Astrocyte of the spinal cord (primary cell): ENCODE measurements at places on chromosomes 11 and 22.

GRCh38 chr11:68146704-68147474, 25.7 kb upstream of the CHKA start:
- DNase-seq: peak; percentile 24

DNA sequence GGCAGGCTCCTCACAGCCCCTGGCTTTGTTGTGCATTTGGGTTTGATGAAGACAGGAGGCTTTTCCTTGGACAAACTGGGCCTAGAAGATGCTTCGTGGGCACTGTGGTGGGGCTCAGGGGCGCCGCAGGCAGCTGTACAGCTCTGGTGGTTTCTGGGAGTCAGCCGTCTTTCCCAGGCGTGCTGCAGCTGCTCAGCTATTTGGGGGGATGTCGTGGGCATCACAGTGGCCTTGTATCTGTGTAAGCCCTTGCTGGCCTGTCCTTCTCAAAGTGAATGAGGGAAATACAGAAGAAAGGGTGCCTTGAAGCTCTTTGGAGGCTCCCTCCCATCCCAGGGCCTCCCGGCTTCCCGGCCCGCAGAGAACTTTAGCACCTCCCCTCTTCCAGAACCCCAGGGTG, 89.5 kb downstream of the TBC1D22A start:
- DNase-seq: no peak

DNA sequence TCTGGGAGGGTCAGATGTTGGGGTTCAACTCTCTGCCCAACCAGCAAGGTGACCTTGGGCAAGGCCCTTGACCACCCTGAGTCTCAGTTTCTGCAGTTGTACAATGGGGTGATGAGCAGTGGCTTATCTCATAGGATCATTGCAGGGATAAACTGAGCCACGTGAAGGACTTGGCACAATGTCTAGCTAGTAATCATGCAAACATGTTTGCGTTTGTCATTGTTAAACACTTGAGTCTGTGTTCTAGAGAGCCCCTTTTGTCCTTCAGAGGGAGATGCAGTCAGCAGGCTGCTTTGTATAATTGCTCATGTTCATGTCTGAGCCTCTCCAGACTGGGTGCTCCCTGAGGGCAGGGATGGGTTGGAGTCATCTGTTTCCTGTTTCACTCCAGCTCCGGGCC, 15.8 kb downstream of the CD82 start:
- no peak for DNase-seq

GRCh38 chr11:95327273-95327948, 96.4 kb upstream of the SESN3 start:
- DNase-seq: no peak

- no peak for DNase-seq
Measured at GRCh38 chr11:22276535-22276934, 61.6 kb upstream of the SLC17A6 start.

GRCh38 chr11:69873166-69874077, 54.2 kb upstream of the FGF3 start:
- DNase-seq: no peak

GRCh38 chr11:71914617-71915189, 13.7 kb downstream of the XNDC1N start:
- DNase-seq: no peak
